ENCODE measurements at places on chromosomes 3 and 15.

DNA sequence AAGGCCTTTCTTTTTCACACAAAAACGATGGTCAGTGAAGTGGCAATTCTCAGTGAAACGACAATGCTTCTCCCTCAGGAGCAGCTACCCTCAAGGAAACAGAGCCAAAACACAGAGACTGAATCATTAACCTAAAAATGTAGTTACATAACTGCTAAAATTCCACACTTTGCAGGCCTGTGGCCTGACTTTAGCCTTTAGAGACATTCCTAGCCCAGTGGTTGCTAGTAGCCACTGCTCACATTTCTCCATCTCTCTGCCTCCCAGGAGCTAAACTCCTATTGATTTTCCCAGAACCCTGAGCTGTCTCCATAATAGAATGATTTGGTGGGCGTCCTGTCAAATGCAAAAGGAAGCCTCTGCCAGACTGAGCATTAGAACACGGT, 630.1 kb upstream of the KCNMB2 start:
- no peak for DNase-seq

DNA sequence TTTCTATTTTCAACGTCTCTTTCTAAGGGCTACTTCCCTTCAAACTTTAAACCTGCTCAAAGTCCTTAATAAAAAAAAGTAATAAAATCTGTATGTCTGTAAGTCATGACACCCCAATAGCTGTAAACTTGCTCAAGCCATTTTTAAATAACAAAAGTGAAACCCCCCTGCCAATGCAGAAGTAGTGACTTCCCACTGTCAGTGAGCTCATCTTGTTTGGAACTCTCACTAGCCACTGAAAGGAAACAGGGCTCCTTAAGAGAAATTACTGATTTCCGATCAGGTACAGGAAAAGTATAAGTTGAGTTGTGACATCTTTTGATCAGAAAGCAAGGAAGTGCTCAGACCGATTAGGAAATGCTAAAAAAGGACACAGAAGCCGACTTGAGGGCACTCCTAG, 27.6 kb upstream of the GPR171 start:
- DNase-seq = peak; percentile 81

DNA sequence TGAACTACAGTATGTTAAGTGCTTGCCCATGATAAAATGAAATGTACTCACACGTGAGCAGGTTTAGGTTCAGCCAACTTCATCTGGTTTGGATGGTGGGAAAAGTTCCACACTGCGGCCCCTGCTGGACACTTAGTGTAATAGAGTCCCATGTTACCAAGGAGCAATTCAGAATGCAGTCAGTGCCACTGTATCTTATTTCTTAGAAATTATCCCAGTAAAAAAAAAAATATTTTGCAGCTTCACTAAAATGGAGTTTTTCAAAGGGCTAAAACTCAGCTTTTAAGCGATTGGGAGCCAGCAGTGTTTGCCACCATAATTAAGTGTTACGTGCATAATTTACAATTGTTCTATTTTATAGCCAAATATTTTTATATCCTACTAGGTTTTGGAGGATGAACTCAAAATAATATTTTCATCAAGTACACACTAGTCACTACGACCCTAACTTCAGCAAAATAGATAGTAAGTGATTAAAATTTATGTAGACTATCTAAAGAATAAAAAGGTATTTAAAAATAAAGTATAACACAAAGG, 371.7 kb upstream of the GBE1 start:
- DNase-seq = peak; percentile 26

DNA sequence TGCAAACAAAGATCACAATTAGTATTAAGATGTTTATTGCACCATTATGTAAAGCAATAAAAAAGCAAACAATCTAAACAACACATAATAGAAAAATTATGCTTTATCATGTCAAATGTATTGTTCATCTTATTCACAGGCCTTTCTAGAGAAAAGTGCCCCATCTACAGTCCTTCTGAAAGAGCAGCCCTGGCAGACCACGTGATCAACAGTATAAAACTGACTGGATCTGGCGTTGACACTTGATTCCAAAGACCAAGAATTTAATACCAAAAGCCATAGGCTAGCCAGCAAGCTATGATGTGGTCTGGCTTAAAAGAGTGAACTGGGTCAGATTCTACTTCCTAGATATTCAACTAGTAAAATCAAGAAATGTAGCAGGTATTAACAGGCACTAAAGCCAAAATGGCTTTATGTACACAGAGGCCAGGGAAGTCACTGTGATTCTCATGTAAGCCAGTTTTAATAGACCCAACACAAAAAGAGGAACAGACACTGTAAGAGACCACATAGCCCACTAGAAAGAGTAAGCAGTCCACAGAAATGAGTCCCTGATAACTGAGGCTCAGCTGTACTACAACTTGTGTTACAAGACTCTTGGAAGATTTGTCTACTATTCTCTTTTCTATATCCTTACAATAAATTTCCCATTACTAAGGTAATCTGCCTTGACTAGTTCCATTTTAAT, 32.5 kb downstream of the DMXL2 start:
- peak; percentile 52 for DNase-seq

DNA sequence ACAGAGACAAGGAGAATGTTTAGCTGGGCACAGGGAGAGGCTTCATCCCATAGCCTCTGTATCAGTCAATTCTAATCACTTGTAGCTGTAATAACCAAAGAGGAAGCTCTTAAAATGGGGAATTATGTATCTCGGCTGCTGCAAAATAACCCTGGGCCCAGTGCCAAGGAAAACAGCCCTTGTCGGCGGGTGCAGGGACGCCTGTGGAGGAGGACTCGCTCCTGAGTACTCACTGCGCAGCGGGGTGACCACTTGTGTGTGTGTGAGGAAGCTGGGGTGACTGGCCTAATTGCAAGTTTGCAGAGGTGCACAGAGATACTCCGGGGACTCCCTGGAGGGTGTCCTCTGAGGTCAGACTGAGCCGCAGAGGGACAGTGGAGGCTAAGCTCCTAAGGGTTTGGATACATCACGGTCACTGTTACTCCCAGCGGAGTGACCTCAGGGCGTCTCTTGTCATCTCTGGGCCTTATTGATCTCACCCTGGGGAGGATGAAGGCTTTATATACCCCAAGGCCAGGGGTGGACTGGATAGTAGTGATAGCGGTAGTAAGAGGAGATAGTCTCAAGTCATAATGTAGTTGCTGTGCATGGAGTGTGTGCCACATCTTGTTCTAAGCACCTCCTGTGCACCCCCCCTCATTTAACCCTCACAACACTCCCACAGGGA, 37.2 kb downstream of the SLC6A6 start:
- DNase-seq = peak; percentile 92

DNA sequence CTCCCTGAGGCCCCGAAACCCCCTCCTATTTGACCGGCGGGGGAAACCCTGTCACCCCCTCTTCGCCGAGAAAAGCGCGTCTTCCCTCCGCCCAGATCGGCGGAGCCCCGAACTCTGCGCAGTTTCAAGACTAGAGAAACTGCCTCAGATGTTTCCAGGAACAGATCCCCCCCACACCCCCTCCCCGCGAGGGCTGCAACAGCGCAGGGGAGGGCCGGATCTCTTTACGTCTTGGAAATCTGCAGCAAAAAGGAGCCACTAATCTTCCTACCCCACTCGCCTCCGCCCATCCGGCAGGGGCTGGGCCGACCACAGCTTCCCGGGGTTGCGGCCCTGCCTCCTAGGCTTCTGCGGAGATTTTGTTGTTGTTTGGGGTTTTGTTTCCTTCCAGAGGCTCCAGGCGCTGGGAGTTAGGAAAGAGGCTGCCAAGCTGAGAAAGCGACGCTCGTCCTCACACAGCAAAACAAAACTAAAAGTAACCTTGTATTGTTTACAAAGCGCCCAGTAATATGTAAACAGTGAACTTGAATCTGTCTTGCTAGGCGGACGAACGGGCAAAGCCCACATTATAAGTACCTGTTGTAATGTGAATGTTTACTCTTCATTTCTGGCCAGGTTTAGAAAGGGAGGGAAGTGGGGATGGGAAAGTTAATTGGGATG, 2.2 kb downstream of the FOXB1 start:
- DNase-seq = peak; percentile 41
